Stimulated activated CD4-positive, alpha-beta T cell treated with anti-CD3 and anti-CD28 coated beads, Interleukin-4, amount 100 ng/mL, for 1 hour (primary cell): ENCODE measurements at places on chromosomes 2 and 18.

DNA sequence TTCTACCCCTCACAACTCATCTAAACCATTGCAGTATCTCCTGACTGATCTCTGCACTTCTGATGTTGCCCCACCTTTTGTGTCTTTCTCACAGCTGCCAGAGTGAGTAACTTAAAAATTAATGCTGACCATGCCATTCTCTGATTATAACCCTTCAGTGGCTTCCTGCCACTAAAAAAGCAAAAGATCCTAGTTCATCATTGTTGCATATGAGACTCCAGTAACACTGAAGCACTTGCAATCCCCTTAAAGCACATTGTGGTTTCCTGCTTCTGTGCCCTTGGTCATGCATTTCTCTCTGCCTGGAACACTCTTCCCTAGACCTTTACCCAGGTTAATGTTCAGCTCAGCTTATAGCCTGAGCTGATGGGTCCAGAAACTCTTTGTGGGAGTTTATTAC lies 95.1 kb upstream of the WDSUB1 start:
- no peak for DNase-seq

DNA sequence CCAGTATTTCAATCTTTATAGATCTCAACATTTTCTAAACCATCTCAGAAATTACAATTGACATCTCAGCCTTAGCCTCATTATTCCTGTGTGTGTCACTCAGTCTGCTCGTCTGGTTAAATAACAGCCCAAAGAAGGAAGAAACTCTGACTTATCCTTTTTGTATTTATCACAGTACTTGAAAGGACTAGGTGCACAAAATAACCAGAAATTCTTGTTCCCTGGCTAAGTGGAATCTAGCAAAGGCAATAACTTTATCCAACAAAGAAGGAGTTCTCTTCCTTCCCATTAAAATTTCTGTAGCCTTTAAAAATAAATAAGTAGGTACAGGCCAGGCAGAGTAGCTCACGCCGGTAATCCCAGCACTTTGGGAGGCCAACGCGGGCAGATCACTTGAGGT lies 139.9 kb upstream of the PID1 start:
- DNase-seq, result no peak

- no peak for DNase-seq
These were observed 166.3 kb downstream of the NRP2 start for GRCh38 chr2:205848601-205849000.

DNA sequence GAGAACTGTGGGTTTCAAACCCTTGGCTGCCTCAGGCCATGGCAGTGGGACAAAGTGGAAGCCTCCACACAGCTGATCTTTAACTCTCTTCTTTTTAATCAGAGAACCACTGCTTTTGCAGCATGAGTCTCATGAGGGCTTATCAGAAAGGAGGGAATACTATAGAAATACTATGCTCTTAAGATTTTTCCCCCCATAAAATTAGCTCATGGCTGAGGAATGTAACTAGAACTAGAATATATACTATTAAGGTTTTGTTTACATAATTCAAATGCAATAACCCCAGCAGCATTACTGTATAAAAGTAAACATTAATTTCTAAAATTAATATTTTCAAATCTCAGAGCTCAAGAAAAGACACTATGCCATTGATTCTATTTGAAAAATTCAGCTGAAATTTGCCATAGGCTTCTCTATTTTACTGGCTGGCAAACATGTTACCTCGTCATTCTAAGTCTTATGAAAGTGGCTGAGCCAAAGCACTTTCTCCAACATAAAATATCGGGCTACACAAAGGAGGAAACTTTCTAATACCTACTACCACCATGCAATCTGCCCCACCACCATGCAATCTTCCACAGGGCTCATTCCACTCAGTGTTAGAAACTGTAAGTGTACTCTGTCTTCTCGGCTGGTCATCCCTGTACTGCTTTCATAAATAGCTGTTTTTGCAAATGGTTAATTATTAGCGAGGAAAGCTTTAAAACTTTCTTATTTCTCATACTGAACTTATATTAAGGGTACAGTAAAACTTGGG lies 42.5 kb downstream of the WDR35 start:
- DNase-seq, result no peak

GRCh38 chr2:69545477-69545932 lies 98.0 kb downstream of the AAK1 start:
- DNase-seq, result no peak

- no peak for DNase-seq
These were observed 427.2 kb downstream of the KCNJ3 start for GRCh38 chr2:155125585-155126230.

DNA sequence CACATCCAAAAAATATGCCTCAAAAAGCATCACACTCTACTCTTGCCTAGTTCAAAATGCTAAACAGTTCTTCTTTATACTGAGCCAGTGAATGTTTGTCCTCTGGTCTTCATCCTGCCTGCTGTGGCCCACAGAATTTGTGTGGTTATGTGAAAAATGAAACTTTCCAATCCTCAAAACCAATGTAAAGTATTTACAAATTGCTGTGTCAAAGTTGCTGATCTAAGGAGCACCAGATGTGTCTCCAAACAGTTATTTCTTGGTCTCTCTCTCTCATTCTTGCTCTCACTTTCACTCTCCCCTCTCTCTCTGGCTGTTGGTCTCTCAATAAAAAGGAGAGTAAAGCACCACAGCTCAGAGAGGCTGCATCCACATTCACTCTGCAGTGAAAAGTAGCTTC lies 23.0 kb downstream of the EPHA4 start:
- no peak for DNase-seq

DNA sequence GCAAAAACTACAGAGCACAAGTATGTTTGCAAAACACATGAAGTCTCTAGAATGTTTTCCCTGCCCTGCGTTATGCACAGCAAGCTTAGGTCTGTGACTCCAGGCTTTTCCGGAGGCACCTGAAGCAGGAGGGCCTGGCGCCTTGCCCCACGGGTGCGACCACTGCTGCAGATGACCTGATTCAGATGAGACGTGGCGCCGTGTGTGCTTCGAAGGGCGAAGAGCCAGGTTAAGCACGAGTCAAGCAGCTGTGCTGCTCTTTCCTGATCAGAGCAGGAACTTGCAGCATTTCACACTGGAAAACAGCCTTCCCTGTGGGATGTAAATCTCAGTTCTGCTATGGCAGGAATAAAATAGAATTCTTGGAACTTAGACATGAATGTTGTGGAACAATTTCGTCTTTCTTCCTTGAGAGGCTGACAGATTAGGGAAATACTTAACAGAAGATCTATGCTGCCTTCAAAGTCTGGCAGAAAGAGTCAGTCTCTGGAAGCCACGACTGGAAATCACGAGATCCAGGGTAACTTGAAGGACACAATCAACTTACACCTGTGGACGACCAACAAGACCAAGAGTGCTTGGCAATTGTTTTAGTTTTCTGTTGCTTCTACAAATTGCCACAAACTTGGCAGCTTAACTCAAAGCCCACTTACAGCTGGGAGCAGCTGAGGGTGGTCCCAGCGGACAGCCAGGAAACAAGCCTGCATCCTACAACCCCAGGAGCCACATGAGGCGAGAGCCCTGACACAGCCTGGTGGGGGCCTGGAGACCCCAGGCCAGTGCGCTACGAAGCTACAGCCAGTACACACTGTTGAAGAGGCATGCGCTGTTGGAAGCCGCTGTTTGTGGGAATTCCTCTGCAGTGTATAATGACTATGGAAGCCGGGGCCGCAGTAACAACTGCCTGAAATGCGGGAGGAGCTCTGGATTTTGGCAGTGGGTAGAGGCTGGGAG lies 42.9 kb downstream of the EIPR1 start:
- no peak for DNase-seq

GRCh38 chr2:135047300-135047699 lies at the start of gene MAP3K19:
MAP3K19 (minus strand) TSS chr2:135047447; CDS start chr2:135024647, 22,800 bp downstream.
- DNase-seq, result no peak

GRCh38 chr2:234789556-234790325 lies 162.1 kb upstream of the SH3BP4 start:
- DNase-seq, result no peak

- DNase-seq, result no peak
These were observed 125.7 kb upstream of the RND3 start for GRCh38 chr2:150612957-150613710.

DNA sequence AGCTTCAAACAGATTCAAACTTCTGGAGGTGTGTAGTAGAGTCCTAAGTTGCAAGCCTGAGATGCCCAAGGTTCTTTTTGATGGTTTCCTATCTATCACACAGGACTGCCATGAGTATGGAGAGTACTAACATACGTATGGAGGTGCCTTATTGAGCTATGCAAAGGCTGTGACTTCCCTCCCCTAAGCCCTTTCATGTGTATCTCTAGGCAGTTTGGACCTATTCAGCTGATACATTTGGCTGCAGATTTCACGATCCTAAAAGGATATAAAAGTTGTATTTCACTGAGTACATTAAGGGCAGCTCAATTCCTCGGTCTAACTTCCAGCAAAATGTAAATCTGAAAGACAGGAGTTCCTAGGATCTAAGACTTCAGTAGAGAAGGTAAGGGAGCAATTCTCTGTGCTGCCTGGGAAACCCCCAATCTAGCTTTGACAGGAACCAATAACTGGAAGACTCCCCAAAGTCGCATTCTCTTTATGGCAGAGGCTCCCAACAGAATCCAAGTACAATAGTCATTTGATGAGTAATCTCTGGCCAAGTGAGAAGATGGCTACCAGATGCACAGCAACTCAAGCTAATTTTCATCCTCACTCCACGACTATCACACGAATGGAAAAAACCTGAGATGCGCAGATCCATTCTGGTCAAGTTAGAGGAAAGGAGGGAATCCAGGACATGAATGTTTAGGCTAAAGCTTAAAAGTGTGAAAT lies 83.8 kb downstream of the ATL2 start:
- no peak for DNase-seq

- no peak for DNase-seq
These were observed 27.9 kb upstream of the GLI2 start for GRCh38 chr2:120707816-120708215.

DNA sequence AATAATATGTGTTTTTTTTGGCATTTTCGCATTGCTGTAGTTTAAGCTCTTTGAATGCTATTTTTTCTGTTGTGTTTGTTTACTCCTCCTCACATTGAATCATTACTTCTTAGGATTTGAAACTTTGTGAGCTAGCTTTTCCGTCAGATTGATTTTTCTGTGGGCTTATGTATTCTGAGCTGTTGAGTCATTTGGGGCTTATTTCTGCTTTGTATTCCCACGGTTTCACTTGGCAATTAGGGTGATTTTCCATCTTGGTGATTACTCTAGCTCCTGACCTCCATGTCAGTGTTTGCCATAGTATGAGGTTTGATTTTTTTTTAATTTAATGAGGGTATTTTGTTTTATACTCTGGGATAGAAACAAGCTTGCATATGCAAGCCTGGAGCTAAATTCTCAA lies 200.0 kb downstream of the CCDC102B start:
- no peak for DNase-seq

DNA sequence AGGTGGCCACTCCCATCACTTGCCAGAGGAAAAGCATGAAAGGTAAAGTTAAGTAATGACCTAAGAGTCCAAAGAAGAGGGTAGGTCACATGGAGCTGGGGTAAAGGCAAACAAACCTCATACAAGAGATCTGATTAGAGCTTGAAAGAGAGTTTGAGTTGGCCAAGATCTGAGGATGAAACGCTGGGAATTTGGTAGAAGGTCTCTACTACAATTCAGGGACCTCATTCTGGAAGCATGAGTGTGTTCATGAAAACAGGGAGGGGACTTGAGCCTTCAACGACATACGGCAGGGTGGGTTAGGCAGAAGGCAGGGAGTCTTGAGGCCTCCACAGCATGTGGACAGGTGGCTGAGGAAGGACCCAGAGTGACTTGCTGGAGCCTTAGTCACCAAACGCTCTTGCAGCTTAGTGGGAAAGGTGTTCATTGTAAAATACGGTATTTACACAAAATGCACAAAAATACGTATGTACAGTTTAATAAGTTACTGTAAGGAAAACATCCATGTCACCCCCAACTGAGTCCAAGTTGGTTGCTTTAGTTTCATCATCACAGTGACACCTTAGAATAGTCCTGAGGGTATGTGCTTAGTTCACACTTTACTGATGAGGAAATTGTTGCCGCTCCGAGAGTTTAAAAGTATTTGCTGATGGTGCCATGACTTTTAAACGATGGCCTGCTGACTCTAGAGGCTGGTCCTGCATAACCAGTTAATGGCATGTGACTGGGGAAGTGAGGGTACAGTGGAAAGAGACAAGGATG lies 5.0 kb upstream of the FARP2 start:
- no peak for DNase-seq
